Liver (tissue), 10 donors: ENCODE measurements at places on chromosomes 7 and 10. TPM values are rescaled to one million over a fixed set of nuclear protein-coding genes. Genes with fewer than 3 reads are reported as not detected.
A peak's percentile ranks its signal among the peaks of the same experiment; 100 is the strongest.

CNPY1 gene
- total RNA-seq: not detected

GPR37 gene
- 0.33 TPM for total RNA-seq

PNLIP gene
- total RNA-seq: 0.14 TPM

- DNase-seq: no peak
- H3K27me3 ChIP-seq: no peaks in the 10 kb centered on the region
- H3K4me1 ChIP-seq: peaks cover 28% of the 10 kb centered on the region
- peaks cover 6% of the 10 kb centered on the region for H3K36me3 ChIP-seq
- H3K27ac ChIP-seq: peak overlapping the region; percentile 76
Observed at GRCh38 chr10:5645944-5646617, 20.3 kb downstream of the ASB13 start.

DNA sequence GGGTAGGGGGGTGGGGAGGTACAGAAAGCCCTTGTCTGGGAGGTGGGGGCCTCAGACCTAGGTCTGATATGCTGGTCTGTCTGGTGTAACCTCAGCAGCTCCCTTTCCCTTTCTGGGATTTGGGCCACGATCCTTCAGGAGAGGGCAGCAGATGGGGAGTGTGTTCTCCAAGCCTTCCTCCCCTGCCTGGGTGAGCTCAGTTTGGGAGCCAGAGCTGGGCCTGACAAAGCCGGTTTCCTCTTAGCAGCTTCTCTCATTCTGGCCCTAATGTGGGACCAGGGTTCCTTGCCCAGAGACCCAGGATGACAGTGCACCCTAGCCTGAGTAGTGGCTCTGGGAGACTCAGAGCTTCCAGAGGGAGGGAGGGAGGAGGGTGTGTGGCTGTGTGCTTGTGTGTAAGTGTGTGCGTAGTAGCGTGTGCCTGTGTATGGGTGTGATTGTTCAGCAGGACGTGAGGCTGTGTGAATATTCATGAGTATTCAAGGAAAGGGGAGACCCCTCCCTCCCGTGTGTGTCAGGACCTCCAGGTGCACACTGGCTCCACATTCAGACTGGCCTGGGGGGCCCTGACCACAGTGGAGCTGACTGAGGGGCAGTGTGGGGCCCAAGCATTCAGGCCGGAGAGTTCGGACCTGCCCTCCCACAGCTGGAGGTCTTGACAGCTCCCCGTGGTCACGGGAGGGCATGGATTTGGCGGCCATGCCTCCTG, 96.5 kb downstream of the ZMIZ1 start:
- H3K4me1 ChIP-seq: peaks cover 13% of the 10 kb centered on the region
- H3K27me3 ChIP-seq: no peaks in the 10 kb centered on the region
- no peaks in the 10 kb centered on the region for H3K36me3 ChIP-seq
- H3K4me3 ChIP-seq: no peak overlapping the region
- no peak overlapping the region for H3K27ac ChIP-seq
- no peak for DNase-seq

DNA sequence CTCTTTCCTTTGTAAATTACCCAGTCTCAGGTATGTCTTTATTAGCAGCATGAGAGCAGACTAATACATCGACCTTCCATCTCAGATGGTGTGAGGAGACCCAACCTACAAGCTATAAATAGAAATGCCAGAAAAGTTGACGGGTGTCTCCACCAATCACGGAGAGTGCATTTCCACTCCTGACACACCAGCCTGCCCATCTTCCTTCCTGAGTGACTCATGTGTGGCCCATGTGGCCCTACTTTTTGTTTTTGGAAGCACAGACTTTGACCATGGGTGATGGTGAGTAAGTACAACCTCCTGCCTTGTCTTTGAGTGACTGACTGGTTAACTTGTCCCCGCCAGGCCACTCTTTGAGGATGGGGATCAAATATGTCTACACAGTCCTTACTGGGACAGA, 147.0 kb downstream of the OAT start:
- no peak overlapping the region for H3K27ac ChIP-seq
- H3K4me1 ChIP-seq: no peaks in the 10 kb centered on the region
- H3K27me3 ChIP-seq: no peaks in the 10 kb centered on the region
- no peak overlapping the region for H3K4me3 ChIP-seq
- no peaks in the 10 kb centered on the region for H3K36me3 ChIP-seq
